Stimulated activated CD8-positive, alpha-beta memory T cell treated with anti-CD3 and anti-CD28 coated beads, Interleukin-4, amount 100 ng/mL, for 1 hour (primary cell): ENCODE measurements at places on chromosomes 3 and 15.

DNA sequence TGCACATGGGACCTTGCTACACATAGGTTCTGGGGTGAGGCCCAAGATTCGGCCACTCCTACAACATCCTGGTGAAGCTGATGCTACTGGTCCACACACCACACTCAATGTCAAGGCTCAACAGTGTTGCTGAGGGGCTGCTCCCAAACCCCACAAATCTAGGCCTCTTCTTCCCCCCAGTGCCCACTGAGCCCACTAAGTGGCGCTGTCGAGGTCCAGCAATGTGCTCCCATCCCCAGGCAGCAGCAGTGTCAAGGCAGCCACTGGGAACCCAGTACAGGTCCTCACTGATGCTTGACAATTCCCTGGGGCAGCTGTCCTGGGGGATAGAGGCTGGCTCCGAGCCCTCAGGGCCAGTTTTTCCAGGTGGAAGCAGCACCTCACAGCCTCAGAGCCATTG, 21.5 kb downstream of the SCN5A start:
- no peak for DNase-seq

GRCh38 chr15:29665444-29666003, 156.7 kb downstream of the TJP1 start:
- no peak for DNase-seq

DNA sequence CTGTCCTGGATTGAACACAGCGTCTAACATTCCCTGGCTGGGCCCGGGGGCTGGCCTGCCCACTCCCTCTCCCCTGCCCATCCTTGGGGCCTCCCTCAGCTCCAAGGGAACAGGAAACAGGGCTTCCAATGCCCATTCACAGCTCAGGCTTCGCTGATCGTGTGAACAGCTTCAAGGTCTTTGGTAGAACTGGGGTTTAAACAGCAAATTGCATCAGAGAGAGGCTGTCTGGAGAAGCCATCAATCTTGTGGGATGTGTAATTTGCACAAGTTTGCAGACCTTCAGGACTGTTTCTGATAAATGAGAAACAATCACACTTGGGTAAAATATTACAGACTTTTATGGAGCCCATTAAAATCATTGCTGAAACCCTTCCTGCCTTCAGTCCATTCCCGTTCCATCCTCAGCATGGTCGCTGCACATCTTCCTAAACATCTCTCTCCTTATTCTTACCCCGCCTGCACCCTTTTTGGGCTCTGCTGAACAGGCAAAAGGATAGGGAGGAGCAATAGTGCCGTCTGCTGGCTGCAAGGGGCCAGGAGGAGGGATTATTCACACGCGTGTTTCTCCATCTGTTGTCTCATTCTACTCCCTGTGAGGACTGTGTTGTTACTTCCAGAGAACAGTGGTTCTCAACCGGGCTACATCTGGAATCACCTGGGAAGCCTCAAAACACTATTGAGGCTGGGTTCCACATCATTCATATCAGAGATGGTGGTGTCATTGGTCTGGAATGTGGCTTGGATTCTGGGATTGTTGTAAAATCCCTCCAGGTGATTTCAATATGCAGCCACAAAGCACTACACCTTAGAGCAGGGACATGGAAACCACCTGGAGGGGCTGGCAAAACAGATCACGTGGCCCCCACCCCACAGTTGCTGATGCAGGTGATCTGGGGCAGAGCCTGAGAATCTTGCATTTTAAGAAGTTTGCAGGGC, 116.3 kb downstream of the CLSTN2 start:
- DNase-seq: no peak

DNA sequence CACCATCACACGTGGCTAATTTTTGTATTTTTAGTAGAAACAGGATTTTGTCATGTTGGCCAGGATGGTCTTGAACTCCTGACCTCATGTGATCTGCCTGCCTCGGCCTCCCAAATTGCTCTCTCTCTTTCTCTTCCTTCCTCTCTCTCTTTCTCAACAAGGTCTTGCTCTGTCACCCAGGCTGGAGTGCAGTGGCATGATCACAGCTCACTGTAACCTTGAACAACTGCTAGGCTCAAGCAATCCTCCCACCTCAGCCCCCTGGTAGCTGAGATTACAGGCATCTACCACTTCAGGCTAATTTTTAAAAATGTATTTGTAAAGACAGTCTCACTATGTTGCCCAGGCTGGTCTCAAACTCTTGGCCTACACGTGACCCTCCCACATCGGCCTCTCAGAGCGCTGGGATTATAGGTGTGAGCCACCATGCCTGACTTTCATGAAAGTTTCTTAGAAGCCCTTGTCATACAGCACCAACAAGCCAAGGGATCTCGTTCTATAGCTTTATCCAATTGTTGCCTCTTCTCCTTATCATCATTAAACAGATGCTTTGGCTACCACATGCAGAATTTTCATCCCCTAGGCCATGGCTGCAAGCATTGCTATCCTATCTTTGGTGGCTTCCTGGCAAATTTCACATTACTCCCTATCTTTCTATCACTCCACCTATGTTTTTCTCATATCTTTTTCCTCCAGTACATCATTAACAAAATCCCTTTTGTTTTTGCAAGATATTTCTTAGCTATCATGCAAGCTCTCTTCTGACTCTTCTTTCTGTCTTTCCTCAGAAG, 5.7 kb downstream of the CCDC32 start:
- no peak for DNase-seq

GRCh38 chr15:99481113-99481950, 84.5 kb upstream of the MEF2A start:
- DNase-seq: no peak

- DNase-seq: no peak
Measured at GRCh38 chr3:5423076-5423475, 235.6 kb downstream of the EDEM1 start.

- DNase-seq: no peak
Measured at GRCh38 chr3:24507776-24508422, 13.2 kb upstream of the THRB start.
